ENCODE measurements at places on chromosomes 2 and 18. TPM values are rescaled to one million over a fixed set of nuclear protein-coding genes. Genes with fewer than 3 reads are reported as not detected.

DNA sequence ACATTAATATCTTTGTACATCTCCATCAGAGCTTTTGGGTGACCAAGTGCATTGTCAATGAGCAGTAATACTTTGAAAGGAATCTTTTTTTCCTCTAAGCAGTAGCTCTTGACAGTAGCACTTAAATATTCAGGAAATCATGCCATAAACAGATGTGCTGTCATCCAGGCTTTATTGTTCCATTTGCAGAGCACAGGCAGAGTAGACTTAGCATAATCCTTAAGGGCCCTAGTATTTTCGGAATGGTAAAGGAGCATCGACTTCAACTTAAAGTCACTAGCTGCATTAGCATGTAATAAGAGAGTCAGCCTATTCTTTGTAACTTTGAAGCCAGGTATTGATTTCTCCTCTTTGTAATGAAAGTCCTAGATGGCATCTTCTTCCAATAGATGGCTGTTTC lies 121.8 kb upstream of the CWC22 start:
- H3K36me3 ChIP-seq = no peaks in the 10 kb centered on the region
- H3K4me1 ChIP-seq = no peaks in the 10 kb centered on the region
- H3K27me3 ChIP-seq = no peaks in the 10 kb centered on the region

GRCh38 chr2:170101789-170102188 lies 76.2 kb upstream of the MYO3B start:
- no peak overlapping the region for H3K27ac ChIP-seq
- no peak overlapping the region for H3K4me3 ChIP-seq
- no peaks in the 10 kb centered on the region for H3K36me3 ChIP-seq
- H3K4me1 ChIP-seq = no peaks in the 10 kb centered on the region
- no peaks in the 10 kb centered on the region for H3K27me3 ChIP-seq

DNA sequence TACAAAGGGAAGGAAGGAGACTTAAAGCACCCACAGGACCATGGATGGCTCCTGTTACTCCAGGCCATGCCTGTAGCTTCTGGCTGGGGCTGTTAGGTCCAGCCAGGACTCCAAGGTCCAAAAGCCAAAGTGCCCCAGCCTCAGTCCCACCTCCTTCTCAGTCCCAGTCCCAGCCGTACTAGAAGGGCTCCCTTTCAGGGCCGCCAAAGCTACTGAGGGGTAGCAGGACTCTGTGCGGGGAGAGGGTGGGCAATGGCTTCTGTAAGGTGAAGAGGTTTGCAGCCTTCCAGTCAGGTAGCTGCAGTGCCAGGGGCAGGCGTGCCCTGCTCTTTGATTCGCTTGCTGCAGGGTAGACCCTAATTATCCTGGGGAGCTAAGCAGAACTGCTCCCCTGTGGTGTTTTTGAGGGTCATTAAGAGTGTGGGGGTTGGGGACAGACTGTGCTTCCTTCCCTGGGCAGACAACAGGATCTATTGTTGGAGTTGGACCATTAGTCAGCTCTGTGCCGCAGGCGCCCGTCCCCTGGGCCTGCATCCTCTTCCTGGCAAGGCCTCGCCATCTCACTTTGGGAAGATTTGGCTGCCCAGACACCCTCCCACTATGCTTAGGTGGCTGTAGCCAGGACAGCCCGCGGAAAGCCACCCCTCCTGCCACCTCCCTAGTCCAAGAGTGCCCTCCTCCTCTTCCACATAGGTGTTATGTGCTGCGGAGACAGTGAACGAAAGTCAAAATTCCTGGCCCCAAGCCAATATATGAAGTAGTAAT lies 118.8 kb downstream of the ZBTB7C start:
- no peak for DNase-seq
- peaks cover 12% of the 10 kb centered on the region for H3K4me1 ChIP-seq
- no peaks in the 10 kb centered on the region for H3K36me3 ChIP-seq
- no peak overlapping the region for H3K27ac ChIP-seq
- no peaks in the 10 kb centered on the region for H3K27me3 ChIP-seq
- H3K4me3 ChIP-seq = no peak overlapping the region

DNA sequence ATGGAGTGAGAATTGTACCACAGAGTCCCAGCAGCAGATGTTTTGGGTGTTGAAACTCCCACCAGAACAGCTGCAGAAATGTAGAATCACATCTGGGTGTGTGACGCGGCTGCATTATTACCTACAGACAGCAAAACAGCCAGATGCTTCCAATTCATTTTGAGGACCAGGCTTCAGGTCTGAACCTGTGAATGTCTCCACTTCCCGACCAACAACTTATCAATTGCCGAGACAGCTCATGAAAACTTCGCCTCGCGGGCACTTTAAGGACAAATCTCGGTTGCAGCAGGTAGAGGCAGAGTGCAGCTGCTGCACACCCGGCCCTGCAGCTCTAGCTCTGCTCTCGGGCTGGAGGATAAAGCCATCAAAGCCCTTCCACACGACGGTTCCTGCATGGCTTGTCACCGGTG lies 202.0 kb downstream of the HRH4 start:
- no peak overlapping the region for H3K4me3 ChIP-seq
- peaks cover 5% of the 10 kb centered on the region for H3K4me1 ChIP-seq
- H3K27ac ChIP-seq = no peak overlapping the region
- no peaks in the 10 kb centered on the region for H3K36me3 ChIP-seq
- no peaks in the 10 kb centered on the region for H3K27me3 ChIP-seq

DNA sequence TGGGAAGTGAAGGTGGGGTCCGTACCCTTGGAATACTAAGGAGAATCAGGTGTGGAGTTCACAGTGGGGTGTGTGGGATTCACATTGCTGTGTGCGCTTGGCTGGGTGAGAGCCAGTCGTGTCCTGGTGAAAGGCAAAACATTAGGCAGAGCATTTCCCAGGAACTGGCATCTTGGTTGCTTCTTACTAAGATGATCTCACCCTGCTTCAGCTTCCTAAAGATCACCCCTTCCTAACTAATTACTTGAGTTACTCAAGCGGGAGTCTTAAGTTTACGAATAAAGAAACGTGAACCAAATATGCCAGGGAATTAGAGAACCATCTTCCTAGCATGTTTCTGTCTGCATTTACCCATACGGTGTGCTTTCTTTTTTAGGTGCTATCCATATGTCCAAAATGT lies 122.9 kb downstream of the NCK2 start:
- DNase-seq = no peak
- H3K4me1 ChIP-seq = peaks cover 10% of the 10 kb centered on the region
- H3K27me3 ChIP-seq = no peaks in the 10 kb centered on the region
- no peaks in the 10 kb centered on the region for H3K36me3 ChIP-seq

Gene ACADL
- total RNA-seq = 51.6 TPM

Gene KCNG3
- total RNA-seq = not detected
